ENCODE measurements at places on chromosomes 12 and 14. TPM values are rescaled to one million over a fixed set of nuclear protein-coding genes. Genes with fewer than 3 reads are reported as not detected.

The ALDH2 gene
- polyA plus RNA-seq: 32.2 TPM

The DNAI7 gene
- 0.04 TPM for polyA plus RNA-seq

The RTL1 gene
- polyA plus RNA-seq: not detected

The CD163 gene
- 0.08 TPM for polyA plus RNA-seq

Measured in foreskin keratinocyte (primary cell).